ENCODE measurements at places on chromosomes 12 and 14.

- DNase-seq = no peak
Measured at GRCh38 chr14:22535126-22535525, 53.9 kb downstream of the DAD1 start.

DNA sequence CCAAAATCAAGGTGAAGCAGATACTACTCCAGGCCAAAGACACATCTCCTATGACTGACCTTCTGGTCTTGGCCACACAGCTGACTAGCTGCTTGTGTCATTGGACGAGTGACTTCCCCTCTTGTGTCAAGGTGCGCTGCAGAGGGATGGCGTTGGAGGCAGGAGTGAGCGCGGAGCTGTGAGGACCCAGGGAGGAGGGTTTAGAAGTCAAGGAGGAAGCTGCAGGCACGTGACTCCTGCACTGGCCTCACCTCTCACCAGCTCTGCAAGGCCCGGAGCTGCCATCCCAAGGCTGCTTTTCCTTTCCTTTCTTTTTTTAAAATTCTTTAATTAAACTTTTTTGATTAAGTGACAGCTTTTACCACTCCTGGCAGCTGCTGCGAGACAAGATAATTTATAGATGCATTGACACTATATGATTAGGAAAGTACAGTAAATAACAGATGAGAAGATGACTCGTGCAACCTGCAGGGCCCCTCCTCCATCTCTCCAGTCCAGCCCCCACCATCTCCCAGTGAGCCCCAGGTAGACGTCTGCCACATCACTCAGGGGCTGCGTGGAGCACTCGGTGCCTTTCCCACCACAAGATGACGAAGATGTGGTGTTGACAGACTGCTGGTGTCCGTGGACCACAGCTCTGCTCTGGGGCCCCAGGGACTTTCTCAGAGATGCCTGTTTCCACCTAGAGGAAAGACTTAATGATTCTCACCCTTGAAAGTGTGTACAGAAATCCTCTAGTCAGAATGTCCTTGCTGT lies 350.6 kb downstream of the CACNA1C start:
- DNase-seq = no peak

DNA sequence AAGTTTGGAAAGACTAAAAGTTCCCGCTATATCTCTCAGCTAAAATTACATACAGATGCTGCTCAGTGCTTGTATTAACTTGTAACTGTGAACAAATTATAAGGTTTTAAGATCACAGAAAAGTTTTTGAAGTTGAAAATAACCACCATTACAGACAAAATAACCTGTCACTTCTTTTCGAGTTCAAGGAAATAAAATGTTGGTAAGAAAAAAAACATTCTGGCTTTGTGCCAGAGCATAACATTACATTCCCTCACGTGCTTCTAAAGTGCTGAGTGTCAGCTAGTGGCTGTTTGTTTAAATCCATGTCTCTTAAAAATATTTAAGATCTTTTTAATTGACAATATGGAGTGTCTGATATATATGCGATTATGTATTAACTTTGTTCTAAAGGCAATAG lies 27.2 kb upstream of the ADAMTS20 start:
- no peak for DNase-seq

DNA sequence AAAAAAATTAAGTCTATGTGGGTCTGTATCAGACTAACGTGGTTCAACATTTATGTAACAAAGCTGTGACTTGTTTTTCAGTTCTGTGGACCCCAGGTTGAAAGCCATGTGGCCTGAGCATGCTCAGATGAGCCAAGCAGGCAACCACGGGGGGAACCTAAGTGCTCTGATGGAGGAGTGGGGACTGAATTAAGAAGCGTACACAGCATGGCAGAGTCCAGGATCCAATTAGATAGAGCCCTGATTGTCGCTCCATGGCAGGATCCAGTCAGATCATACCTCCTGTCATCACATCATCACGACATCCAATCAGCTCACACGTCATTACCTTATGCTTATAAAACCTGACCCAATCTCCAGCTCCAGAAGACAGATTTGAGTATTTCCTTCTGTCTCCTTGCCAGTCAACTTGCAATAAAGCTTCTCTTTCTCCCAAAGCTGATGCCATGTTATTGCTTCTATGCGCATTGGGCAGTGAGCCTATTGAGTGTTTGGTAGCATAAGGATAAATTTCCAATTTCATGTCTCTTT lies 1013.1 kb upstream of the TMEM132C start:
- DNase-seq = no peak

- DNase-seq = no peak
Measured at GRCh38 chr12:754473-754820, 2.1 kb downstream of the WNK1 start.

- DNase-seq = no peak
Measured at GRCh38 chr14:28361486-28361885, 405.1 kb upstream of the FOXG1 start.

GRCh38 chr12:85866986-85867776 lies 6.9 kb upstream of the NTS start:
- DNase-seq = no peak

DNA sequence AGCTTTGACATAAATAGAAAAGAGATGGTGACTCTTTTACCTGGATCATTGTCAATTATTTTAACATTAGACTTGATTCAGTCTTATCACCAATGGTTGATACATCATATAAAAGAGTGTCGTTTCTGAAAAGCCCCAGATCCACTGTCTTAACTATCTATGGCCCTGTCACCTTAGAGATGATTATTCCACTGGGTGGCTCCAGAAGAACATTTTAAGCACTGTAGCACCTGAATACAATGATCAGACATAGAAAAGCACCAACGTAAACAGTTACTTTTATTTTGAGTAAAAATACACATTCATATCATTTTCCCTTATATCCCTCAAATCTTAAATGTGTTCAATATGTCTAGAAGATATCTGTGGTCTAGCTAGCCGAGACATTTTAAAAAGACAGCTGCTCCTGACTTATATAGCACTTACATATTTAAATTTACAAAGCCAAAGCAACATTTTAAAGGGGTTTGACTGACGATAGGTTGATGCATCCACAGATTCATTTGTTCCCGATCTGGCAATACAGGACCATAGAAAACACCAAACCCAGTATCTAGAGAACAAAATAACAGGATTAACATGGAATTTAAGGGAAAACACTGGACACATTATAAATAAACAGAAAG lies 32.9 kb downstream of the TSPAN8 start:
- no peak for DNase-seq

- no peak for DNase-seq
Measured at GRCh38 chr14:98916036-98916435, 356.0 kb downstream of the BCL11B start.

DNA sequence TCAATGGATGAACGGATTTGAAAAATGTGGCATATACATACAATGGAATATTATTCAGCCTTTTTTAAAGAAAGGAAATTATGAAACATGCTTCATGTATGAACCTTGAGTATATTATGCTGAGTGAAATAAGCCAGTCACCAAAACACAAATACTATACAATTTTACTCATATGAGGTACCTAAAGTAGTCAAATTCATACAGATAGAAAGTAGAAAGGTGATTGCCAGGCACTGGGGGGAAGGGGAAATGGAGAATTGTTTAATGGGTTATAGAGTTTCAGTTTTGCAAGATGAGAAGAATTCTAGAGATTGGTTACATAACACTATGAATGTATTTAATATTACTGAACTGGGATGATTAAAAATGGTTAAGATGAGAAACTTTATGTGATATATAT lies 171.4 kb downstream of the TMTC3 start:
- DNase-seq = no peak

DNA sequence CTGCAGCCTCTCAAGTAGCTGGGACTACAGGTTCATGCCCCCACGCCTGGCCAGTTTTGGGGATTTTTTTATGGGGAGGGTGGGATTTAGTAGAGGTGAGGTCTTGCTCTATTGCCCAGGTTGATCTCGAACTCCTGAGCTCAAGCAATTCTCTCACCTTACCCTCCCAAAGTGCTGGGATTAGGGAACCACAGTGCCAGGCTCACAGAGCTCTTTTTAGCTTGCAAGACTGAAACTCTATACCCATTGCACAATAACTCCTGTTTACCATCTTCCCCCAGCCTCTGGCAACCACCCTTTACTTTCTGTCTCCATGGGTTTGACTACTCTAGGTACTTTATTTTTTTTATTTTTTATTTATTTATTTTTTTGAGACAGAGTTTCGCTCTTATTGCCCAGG lies 25.7 kb upstream of the CDK17 start:
- DNase-seq = no peak

GRCh38 chr14:44662250-44662891 lies 155.3 kb upstream of the FSCB start:
- DNase-seq = no peak

- DNase-seq = no peak
Measured at GRCh38 chr14:77088645-77089044, 9.4 kb upstream of the CIPC start.

DNA sequence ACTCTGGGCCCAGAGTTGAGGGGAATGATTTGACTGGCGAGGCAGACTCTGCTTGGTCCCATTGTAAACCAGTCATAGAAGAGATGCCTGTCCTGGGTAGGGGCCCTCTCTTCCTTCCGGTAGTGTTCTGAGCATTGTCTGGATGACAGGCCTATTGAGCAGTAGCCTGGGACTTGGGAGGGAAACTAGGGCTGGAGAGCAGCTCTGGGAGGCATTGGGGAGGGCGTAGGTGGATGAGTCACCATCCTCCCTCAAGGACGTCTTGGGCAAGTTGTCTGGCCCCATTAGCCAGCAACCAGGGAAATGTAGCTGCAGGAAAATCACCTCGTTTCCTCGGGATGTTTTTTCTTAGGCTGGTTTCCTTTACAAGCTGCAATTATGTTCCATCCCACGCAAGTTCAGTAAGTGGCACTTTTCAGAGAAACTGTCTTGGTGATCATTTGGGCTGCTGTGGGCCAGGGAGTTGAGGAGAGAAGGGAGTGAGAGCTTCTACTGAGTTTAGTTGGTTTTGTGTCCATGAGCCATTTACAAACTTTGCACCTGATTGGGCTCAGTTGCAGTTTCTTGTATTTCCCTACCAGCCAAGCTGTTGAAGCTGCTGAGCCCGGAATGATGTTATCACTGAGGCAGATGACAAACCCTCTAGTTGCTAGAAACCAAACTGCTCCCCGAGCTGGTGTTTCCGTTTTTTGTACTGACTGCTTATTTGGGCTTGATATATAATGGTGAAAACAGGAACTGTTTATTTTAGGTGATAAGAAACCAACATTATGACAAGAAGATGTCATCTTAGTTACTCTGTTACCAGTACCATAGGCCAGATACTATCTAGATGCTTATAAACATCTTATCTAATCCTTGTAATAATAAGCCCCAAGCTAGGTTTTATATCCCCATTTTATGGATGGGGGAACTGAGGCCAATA lies 147.6 kb downstream of the CHST11 start:
- DNase-seq = peak; percentile 72

DNA sequence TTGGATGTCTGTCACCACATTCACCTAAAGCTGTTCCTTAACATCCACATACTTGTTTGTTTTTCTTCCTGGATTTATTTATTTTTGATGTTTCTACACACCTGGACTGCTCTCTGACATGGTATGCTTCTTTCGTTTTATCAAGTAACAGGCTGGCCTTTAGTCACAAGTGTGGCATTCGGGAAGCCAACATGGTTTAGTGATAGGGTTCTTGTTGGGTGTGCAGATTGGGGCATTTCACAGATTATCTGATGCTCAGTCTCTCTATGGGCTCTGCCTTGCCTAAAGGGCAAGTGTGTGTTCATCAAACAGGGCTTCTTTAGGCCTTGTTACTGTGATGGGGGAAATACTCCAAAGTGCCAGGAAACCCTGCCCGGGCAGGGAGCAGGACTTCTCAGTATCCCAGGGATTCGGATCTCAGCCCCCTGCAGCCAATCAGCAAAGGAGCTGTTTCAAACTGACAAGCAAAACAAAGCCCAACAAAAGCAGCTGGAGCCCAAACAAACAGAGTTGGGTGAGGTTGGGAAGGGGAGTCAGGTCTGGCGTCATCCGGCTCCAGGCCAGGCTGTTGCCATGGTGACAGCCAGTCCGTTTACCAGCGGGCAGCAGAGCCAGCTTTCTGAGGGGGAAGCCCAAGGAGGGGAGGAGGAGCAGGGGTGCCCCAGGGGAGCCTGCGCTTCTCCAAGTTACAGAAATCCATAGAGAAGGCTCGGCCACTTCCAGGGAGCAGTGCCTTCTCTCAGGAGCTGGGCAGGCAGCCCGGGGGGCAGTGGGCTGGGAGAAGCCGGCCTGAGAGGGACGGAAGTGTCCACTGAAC lies 31.9 kb downstream of the FOS start:
- DNase-seq = no peak

DNA sequence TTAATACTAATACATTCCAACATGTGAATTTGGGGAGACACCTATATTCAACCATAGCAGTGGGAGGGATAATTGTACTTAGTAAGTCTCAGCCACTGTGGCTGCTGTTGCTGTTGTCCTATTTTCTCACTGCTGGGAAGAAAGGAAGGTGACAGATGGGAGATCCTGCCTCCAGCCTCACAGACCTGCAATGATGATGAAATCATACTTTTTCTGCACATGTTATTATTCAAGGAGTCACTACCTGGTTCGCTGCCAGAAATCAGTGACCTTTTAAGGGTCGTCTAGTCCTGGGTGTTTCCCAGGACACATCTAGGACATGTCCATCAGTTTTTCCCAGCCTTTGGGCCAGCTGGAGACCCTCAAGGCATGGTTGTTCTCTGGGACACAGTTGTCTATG lies 106.2 kb upstream of the RPH3A start:
- DNase-seq = no peak

- no peak for DNase-seq
Measured at GRCh38 chr14:28483506-28483905, 283.1 kb upstream of the FOXG1 start.

DNA sequence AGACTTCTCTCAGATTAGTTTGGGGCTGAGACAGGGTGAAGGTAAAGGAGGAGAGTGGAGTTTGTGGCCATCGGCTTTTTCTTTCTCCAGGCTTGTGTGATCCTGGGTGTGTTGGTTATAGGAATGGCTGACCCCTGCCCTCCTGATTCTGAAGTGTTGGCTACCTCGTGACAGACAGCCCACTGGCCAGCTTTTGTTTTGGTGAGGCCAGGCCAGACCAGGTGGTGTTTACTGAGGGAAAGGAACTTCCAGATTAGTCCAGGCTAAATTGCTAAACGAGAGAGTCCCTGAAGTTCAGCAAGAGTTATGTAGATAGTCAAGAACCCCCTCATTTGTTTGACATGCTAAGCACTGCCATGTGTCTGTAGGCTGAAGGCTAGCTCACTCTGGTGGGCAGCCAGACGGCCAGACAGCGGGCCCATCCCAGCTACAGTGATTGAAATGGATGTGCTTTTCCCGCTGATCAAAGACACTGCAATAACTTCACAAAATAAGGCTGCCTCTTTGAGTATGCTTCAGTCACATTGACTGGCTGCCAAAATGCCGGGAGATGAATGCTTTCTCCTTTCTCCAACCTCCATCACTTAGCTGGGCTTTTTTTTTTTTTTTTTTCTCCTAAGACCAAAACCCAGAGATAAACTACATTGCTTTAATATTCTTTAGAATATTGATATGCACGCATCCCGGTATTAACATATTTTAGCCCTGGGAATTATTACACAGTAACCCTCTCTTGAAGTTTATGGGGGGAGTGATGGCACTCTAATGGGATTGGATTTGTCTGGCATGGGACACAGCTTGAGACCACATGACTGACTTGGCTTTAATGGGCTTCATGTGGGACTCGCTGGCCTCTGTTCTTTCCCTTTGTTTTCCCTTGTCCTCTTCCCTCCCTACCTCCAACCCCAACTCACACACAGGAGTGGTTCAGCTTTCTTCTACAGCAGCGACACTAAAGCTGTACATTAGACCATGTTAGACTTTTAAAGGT lies 76.9 kb downstream of the SMOC1 start:
- no peak for DNase-seq

All from activated CD4-positive, alpha-beta T cell treated with anti-CD3 and anti-CD28 coated beads, Interleukin-2, amount 50 U/mL, for 48 hours (primary cell).